Cerebellar cortex (tissue), 1 donor: ENCODE measurements at places on chromosomes 13 and 19.

GRCh38 chr19:45475537-45476291, 7.9 kb downstream of the FOSB start:
- no peak for DNase-seq

DNA sequence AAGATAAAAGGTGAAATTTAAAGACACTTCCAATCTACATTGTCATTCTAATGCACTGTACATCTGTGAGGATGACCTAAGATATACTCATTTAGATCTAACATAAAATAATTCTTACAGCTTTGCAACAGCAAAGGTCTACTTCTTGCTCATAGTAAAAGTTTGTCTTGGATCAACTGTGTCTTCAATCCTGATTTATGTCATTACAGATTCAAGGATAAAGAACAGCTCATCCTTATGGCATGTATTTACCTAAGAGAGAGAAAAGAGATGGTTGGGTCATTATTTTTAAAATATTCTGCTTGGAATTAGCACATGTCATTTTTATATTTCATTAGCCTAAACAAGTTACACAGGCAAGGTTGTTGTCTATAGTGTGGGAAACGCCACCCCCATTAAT, 2193.1 kb downstream of the PCDH9 start:
- no peak for DNase-seq

- no peak for DNase-seq
Observed at GRCh38 chr13:41812851-41813250, 148.1 kb downstream of the VWA8 start.

- no peak for DNase-seq
Observed at GRCh38 chr19:18385359-18385674, 641 bp upstream of the GDF15 start.

DNA sequence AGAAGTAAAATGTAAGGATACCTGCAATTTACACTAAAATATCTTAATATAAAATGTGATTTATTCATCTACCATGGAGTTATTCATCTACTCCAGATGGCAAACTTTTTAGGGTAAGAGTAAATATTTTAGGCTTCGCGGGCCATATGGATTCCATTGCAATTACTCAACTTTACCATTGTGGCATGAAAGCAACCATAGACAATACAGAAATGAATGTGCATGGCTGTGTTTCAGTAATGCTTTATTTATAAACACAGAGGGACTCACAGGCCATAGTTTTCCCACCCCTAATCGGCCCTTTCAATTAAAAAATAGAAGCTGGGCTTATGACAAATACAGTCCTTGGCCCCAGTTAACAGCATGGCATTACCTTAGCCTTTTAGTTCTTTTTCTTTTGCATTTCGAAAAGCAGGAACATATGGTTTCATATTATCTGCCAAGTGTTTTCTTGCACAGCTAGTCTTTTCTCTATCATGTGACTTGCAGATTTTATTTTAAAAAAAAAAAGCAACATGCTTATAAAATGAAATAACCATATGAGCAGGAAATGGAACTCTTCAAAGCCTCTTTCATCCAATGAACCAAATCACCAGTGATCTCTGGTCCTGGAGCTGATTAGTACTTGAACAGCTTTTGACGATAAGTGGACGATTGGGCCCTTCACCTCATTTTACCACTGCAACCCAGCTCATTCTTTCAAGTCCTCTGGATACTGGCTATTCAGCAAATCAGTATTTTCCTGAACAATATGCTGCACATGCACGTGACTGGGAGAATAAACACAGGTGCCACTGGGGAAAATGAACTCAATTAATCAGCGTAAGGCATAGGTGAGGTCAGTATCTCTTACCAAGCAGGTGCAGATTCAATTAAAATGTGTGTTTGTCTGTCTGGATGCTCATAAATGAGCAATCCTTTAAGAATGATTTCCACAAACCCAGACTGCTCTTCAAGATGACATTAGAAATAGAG, 63.9 kb downstream of the LHFPL6 start:
- DNase-seq = peak; percentile 73

GRCh38 chr19:32316034-32316433, 29.4 kb upstream of the ZNF507 start:
- DNase-seq = no peak

DNA sequence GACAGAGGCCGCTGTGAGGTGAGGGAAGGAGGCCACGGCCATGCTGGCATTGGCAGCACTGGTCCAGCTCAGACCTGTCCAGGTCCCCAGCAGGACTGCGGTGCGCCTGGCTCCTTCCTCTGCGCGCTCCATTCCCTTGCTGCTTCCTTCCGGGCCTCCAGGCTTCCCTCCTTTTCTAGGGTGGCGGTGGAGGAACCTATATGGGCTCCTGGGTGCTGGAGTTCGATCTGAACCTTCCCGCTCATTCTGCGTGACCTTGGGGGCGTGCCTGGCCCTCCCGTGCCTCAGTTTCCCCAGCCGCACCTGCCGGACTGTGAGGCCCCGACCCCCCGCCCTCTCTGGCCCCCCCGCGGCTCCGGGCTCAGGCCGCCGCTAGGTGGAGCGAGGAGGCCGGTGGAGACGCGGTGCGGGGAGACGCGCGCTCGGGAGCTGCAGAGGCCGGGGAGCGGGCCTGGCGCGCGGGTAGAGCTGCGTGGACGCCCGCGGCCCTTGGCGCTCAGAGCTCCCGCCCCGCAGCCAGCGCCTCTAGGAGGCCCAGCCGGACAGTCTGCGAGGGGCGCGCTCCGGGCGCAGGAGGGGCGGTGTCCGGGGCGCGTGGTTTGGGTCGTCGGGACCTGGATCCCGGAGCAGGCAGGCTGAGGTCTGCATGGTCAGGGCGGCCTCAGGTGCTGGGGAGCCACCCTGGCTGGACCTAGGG, 29.9 kb downstream of the EFNA2 start:
- peak; percentile 65 for DNase-seq

GRCh38 chr13:65653613-65654012, 1576.5 kb downstream of the PCDH9 start:
- DNase-seq = no peak

GRCh38 chr19:39133431-39134270, 8.1 kb downstream of the PAK4 start:
- DNase-seq = no peak

DNA sequence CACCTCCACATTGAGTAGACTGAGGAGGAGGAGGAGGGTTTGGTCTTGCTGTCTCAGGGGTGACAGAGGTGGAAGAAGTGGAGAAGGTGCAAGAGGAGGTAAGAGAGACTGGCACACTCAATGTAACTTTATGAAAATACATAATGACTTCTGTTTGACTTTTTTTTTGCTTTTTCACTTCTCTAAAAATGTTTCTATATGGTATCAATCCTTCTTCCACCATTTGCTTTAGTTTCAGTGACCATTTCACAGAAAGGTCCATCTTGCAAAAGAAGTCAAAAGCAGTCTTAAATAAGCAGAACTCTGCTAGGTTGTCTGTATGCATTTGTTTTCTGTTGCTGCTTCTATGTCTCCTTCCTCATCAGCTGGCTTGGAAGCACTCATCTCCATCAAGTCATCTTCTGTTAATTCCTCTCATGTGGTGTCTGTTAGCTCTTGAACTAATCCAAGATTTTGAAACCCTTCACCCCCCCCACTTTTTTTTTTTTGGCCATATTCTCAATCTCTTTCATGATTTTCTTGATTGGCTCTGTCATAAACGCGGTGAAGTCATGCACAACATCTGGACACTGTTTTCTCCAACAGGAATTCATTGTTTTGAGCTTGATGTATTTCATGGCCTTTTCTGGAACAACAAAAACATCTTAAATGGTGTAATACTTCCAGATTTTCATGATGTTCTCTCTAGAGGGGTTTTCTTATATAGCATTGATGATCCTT, 80.8 kb downstream of the KL start:
- DNase-seq = no peak

- DNase-seq = peak; percentile 38
Observed at GRCh38 chr19:44260343-44260681, 626 bp downstream of the ZNF233 start.

GRCh38 chr19:5232798-5233505, 107.7 kb downstream of the PTPRS start:
- no peak for DNase-seq

- peak; percentile 3 for DNase-seq
Observed at GRCh38 chr13:109301726-109302125, 484.7 kb downstream of the IRS2 start.

GRCh38 chr19:13053761-13054625, 48.7 kb downstream of the LYL1 start:
- peak; percentile 65 for DNase-seq

- peak; percentile 53 for DNase-seq
Observed at GRCh38 chr19:42831221-42832019, 48.1 kb downstream of the PSG1 start.

DNA sequence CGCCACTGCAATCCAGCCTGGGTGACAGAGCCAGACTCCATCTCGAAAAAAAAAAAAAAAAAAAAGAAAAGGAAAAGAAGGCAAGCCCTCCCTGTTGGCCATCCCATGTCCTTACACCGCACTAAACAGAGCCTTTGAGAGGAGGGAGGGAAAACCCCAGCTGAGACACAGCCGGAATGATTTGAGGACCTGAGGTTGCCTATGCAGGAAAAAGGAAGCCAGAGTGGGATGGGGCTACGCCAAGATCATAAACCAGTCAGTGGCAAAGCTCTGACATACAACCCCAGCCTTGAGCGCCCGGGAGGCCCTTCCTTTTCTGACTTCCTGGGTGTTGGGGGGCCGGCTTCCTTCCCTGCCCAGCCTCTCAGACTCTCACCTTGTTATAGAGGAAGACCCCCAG, 12.5 kb upstream of the CHERP start:
- no peak for DNase-seq

GRCh38 chr13:95516492-95516891, 36.0 kb upstream of the CLDN10 start:
- no peak for DNase-seq

DNA sequence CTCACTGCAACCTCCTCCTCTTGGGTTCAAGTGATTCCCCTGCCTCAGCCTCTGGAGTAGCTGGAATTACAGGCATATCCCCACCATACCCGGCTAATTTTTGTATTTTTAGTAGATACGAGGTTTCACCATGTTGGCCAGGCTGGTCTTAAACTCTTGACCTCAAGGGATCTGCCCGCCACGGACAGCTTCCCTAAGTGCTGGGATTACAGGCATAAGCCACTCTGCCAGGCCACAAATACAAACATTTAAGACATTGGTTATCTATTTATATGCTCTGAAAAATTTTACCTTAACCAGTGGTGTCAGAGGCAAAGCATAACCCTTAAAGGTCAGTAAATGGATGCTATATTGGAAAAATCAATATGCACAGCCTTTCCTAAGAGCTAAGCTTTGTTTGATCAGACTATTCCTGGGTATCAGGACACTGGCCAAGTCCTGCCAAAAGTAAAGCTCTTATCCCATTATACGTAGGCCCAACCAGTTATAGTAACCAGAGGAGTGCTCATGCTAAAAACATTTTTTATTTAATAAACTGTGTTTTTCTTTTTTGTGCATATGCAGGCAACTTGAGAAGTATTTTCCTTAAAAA, 56.4 kb upstream of the STARD13 start:
- no peak for DNase-seq

- no peak for DNase-seq
Observed at GRCh38 chr19:32469795-32470194, 64.2 kb downstream of the DPY19L3 start.

GRCh38 chr13:46775385-46776107, 21.4 kb downstream of the ESD start:
- no peak for DNase-seq

DNA sequence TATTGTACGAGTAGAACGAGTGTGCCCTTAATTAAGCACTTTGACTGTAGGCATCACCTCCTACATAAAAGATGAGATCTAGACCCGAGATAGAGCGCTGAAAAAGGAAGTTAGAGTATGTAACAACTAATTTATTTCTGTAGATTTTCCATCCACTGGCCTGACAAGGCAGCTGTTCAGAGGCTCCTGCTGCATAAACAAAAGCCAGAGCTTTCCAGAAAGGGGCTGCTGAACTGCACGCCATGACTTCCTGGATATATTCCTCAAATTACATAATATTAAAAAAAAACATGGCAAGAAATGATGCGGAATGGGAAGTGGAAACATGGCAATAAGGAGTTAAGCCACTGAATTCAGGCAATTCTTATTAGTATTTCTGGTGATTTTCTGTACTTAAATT, 89.7 kb downstream of the AKAP11 start:
- DNase-seq = no peak

DNA sequence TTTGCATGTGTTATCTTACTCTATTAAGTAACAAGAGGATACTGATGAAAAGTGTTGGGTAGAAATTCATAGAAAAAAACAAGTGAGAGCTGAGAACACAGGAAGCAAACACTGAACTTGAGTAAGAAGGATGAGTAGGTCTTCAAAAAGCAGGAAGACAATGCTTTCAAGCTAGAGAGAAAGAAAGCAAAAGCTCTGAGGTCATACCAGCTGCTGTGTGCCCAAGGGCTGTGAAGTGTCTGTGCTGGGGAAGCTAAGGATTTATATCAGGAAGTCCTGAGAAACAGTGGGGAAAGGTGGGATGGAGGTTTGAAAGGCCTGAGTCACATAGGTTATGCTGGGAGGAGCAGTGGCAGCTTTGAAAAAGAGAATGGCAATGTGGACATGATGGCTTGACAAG, 145.5 kb upstream of the MAB21L1 start:
- no peak for DNase-seq

DNA sequence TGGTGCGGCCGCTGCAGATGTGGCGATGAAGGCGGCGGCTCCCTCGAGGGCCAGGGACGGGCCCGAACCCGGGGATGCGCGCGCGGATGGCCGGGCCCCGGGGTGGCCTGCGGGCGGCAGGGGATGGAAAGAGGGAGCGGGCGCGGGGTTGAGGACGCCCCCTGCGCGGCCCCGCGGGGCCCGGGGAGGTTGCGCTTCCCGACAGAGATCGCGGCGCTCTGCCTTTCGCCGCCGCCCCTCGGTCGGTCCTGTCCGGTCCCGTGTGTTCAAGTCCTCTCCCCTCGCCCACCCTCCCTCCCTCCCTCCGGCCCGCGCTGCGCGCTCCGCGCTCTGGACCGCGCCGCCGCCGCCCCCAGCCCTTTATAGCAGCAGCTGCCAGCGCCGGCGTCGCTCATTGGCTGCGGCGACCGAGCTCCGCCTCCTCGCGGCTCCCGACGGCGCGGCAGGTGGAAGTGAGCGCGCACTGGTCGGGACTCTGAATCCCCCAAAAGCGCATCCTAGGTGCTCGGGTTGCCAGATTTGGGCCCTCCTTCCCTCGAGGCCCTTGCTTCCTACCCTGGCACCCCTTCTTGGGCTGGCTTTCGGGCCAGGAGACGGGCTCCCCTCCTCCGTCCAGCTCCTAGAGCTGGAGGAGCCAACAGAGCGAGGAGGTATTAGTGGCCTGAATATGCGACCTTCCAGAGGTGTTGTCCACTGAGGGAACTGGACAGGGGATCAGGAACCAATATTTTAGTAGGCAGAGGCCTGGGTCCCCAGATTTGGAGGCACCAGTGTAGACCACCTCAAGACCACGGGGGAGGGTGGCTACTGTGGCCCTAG, at the start of gene ELAVL3:
ELAVL3 (minus strand) TSS at position 332 of the 819 bp plus-strand sequence. CDS start 438 bp downstream, outside the sequence.
- peak; percentile 75 for DNase-seq
